ENCODE measurements at places on chromosomes 3 and 15.

DNA sequence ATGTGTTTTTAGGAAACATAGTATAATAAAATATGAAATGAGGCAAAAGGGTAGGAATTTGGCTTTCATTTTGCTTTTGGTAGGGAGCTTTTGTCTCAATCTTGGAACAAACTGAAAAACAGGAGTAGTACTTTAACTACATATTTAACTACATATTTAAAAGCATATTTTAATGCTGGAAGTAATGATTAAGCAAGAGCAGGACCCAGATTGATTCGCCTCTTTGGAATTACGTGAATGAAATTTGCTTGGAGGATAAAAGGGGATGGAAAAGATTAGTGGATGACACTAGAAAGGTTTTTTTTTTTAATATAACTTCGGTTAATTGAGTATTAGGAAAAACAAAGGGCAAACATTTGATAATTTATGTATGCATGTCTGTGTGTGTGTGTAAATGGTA lies 11.2 kb upstream of the TMEM212 start:
- no peak for DNase-seq

GRCh38 chr3:158103887-158104327 lies 2.3 kb downstream of the SHOX2 start:
- no peak for DNase-seq

GRCh38 chr3:127351775-127352350 lies 64.0 kb upstream of the PRR20G start:
- no peak for DNase-seq

- DNase-seq: no peak
Measured at GRCh38 chr15:67307889-67308597, 53.5 kb downstream of the IQCH start.

- DNase-seq: no peak
Measured at GRCh38 chr3:141366285-141367037, 1.8 kb upstream of the ZBTB38 start.

GRCh38 chr15:80958818-80959495 lies 30.7 kb downstream of the MESD start:
- DNase-seq: peak; percentile 25

DNA sequence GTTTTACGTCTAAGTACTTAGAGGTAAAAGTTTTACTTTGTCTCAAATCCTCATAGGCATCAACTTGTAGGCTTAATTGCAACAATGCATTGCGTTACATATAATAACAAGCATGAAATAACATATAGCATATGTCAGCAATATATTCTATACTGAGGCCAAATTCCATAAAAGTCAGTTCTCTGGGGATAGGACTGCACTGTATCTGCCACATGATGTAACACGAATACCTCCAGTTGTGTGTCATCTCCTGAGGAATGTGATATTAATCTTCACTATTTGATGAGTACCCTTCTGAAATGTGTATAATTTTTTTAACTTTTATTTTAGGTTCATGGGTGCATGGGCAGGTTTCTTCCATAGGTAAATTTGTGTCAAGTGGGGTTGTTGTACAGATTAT lies 126.4 kb downstream of the IMPG2 start:
- DNase-seq: no peak

DNA sequence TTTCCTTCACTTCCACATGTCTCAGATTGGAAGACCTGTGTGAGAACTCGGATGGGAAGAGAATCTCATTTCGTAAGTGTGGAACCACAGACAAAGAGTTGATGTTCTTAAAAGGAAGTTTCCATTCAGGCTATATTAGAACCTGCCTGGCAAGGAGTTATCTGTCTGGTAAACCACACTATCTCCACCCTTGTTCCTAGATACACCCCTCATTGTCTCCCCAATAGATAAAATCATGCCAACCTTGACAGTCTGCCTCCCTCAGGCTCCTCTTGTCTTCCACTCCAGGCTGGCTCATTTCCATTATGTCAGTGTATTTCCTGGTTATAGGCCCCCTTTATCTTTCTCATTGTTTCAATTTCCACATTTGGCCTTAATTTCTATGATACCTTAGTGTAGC lies 89.2 kb downstream of the TMEM108 start:
- DNase-seq: no peak

- DNase-seq: no peak
Measured at GRCh38 chr15:75171408-75171807, 30.3 kb upstream of the C15orf39 start.

Data from activated CD8-positive, alpha-beta memory T cell treated with anti-CD3 and anti-CD28 coated beads, Interleukin-2, amount 50 U/mL, for 48 hours (primary cell).